Neuronal stem cell (in vitro differentiated cells): ENCODE measurements at places on chromosomes 5 and 9.

DNA sequence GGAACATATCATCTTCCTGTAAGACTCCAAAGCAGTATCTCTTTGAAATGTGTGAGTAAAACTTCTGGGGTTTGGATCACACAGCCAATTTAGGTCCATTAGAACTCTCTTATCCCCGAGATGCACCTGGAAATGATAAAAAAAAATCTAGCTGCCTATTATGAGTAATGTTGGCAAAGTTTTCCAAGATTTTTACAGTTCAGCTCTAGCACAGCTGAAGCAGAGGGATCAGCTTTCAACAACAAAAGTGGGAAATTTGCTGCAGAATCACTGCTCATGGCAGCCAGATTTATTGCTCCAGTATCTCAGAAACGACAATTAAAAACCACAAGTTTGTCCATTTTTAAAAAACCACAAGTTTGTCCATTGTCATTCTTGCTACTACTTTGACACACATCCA lies 292.2 kb downstream of the IRX2 start:
- H3K27ac ChIP-seq = no peak overlapping the region
- H3K36me3 ChIP-seq = no peaks in the 10 kb centered on the region
- peaks cover 9% of the 10 kb centered on the region for H3K4me1 ChIP-seq
- no peaks in the 10 kb centered on the region for H3K27me3 ChIP-seq
- H3K4me3 ChIP-seq = no peak overlapping the region

GRCh38 chr5:143559586-143560109 lies 156.2 kb upstream of the NR3C1 start:
- H3K4me3 ChIP-seq = no peak overlapping the region
- no peak overlapping the region for H3K27ac ChIP-seq

DNA sequence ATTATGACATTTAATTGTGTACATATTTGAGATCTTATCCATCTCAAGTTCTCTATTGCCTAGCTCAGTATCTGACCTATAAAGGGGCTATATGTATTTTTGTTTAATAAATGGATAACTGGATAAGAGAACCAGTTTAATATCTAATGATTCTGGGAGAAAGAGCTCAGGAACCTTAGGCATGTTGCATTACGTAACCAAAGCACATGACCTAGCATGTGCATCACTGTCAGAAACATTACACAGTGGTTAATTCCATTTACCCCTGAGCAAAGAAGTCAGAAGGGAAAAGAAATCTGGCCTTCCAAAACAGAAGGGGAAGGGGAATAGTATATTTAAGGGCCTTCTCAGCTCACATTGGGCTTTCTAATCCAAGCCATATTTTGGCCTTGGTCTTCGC lies 12.3 kb downstream of the PAPPA start:
- no peak overlapping the region for H3K4me3 ChIP-seq
- no peaks in the 10 kb centered on the region for H3K27me3 ChIP-seq
- H3K4me1 ChIP-seq = no peaks in the 10 kb centered on the region
- H3K27ac ChIP-seq = no peak overlapping the region

GRCh38 chr5:32828492-32828891 lies 117.4 kb downstream of the NPR3 start:
- no peaks in the 10 kb centered on the region for H3K4me1 ChIP-seq
- H3K36me3 ChIP-seq = no peaks in the 10 kb centered on the region
- no peak for DNase-seq
- H3K27ac ChIP-seq = no peak overlapping the region

- no peak overlapping the region for H3K4me3 ChIP-seq
- H3K27me3 ChIP-seq = no peaks in the 10 kb centered on the region
- no peaks in the 10 kb centered on the region for H3K4me1 ChIP-seq
- no peak overlapping the region for H3K27ac ChIP-seq
- H3K36me3 ChIP-seq = peaks cover 50% of the 10 kb centered on the region
These were observed 100.9 kb downstream of the PRKACG start for GRCh38 chr9:68913054-68913453.

- H3K27ac ChIP-seq = no peak overlapping the region
- H3K4me3 ChIP-seq = no peak overlapping the region
- H3K27me3 ChIP-seq = no peaks in the 10 kb centered on the region
- no peak for DNase-seq
- peaks cover 65% of the 10 kb centered on the region for H3K36me3 ChIP-seq
These were observed 9.5 kb downstream of the CAVIN4 start for GRCh38 chr9:100587375-100587774.

- DNase-seq = no peak
- H3K36me3 ChIP-seq = no peaks in the 10 kb centered on the region
- no peak overlapping the region for H3K4me3 ChIP-seq
- no peak overlapping the region for H3K27ac ChIP-seq
- H3K27me3 ChIP-seq = no peaks in the 10 kb centered on the region
- H3K4me1 ChIP-seq = no peaks in the 10 kb centered on the region
These were observed 77.8 kb upstream of the RAPGEF1 start for GRCh38 chr9:131817627-131818026.

GRCh38 chr9:115117999-115118878 lies at the start of gene TNC:
TSS of gene TNC (minus strand) at chr9:115118157. CDS start at chr9:115091018, 27,139 bp downstream.
- peaks cover 17% of the 10 kb centered on the region for H3K4me1 ChIP-seq
- H3K4me3 ChIP-seq = peak within 1 kb of the TSS; percentile 76
- peak; percentile 77 for DNase-seq
- H3K27ac ChIP-seq = peak within 1 kb of the TSS; percentile 75
- no peaks in the 10 kb centered on the region for H3K36me3 ChIP-seq

GRCh38 chr9:113296796-113297558 lies 6.2 kb downstream of the RNF183 start:
- peaks cover 24% of the 10 kb centered on the region for H3K36me3 ChIP-seq
- no peaks in the 10 kb centered on the region for H3K27me3 ChIP-seq
- H3K4me1 ChIP-seq = no peaks in the 10 kb centered on the region
- no peak for DNase-seq
- no peak overlapping the region for H3K27ac ChIP-seq

DNA sequence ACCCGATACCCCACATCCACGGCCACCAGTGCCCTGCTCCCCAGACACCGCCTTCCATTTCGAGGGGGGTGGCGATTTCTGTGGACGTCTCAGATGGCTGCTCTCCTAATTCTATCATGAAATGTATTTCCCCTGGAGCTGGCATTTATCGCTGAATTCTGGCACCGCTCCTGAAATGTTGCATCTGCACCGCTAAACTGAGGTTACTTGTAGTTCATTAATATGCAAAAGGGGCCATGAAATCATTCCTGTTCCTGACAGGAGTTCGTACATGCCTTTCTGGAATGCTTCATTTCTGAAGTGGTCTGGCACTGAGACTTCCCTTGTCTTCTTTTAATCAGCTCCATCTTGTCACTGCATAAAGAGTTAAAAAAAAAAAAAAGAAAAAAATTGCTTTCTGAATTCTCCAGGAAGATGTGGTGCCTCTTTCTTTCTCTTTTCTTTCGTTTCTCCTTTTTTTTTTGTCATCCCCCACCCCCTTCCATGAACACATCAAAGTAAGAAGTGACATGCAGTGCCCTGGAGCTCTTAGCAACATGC lies 97.7 kb upstream of the SMARCA2 start:
- H3K4me3 ChIP-seq = no peak overlapping the region
- peaks cover 17% of the 10 kb centered on the region for H3K4me1 ChIP-seq
- H3K27ac ChIP-seq = no peak overlapping the region
- no peaks in the 10 kb centered on the region for H3K27me3 ChIP-seq

DNA sequence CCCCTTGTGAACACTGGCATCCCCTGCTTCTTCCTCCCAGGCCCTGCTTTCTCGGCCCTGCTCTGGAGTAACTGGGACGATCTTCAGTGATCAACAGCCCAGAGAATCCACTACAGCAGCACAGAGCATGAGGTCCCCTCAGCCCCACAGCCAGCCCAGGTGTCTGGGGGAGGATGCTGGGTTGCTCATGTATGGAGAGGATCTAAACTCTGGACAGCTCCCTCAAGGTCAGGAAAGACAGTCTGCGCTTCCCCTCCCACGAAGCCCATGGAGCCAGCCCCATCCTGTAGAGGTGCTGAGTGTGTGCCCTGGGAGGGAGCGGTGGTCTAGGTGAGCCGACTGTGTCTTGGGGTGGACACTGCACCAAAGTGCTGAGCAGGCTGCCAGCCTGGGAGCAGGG lies 190.2 kb downstream of the GABBR2 start:
- H3K27me3 ChIP-seq = no peaks in the 10 kb centered on the region
- no peaks in the 10 kb centered on the region for H3K4me1 ChIP-seq
- no peaks in the 10 kb centered on the region for H3K36me3 ChIP-seq
- no peak for DNase-seq

- H3K4me3 ChIP-seq = no peak overlapping the region
- peak overlapping the region; percentile 84 for H3K27ac ChIP-seq
- no peak for DNase-seq
- no peaks in the 10 kb centered on the region for H3K36me3 ChIP-seq
- peaks cover 24% of the 10 kb centered on the region for H3K4me1 ChIP-seq
These were observed 22.5 kb downstream of the FGD3 start for GRCh38 chr9:92969516-92970466.

DNA sequence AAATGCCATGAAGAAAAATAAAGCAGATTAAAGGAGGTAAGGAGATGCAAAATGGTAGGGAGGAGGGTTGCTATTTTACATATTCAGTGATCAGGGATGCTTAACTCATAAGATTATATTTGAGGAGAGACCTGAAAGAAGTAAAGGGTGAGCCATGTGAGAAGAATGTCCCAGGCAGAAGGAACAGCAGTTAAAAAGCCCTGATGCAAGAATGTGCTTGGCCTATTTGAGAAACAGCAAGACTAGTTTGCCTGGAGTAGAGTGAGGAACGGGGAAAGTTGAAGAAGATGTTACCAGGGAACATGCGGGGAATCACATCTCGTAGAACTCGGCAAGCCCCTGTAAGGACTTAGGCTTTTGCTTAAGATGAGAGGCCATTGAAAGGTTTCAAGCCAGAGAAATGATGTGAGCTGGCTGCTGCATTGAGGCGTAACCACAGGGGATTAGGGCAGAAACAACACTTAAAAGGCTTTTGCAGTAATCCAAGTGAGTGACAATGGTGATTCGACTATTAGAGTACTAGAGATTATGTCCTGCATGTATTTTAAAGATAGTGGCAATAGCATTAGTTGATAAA lies 198.7 kb downstream of the VPS13A start:
- peak overlapping the region; percentile 69 for H3K27ac ChIP-seq
- H3K27me3 ChIP-seq = no peaks in the 10 kb centered on the region
- no peaks in the 10 kb centered on the region for H3K4me1 ChIP-seq
- H3K36me3 ChIP-seq = peaks cover 3% of the 10 kb centered on the region

DNA sequence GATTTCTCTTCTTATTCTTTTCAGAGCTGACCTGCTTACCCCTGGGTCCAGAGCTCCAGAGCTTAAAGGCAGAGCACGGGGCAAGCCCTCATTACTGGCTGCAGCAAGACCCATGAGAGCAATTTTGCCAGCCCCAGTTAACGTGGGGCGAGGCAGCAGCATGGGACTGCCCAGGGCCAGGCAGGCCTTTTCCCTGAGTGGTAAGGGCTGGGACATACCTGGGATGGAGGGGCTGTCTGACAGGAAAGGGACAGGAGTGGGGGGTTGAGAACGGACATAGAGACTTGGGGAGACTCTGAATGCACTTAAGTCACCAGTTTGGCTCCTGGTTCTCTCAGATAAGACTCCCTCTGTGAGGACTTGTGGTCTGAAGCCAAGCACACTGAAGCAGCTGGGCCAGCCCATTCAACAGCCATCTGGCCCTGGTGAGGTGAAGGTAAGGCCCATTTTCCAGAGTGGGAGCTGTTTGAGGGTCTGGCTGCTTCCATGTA lies 26.2 kb downstream of the HMGXB3 start:
- no peak for DNase-seq
- no peaks in the 10 kb centered on the region for H3K4me1 ChIP-seq
- H3K27me3 ChIP-seq = no peaks in the 10 kb centered on the region
- H3K36me3 ChIP-seq = peaks cover 28% of the 10 kb centered on the region
- H3K4me3 ChIP-seq = no peak overlapping the region

GRCh38 chr5:87340716-87341115 lies 72.0 kb downstream of the CCNH start:
- no peak for DNase-seq
- H3K36me3 ChIP-seq = peaks cover 83% of the 10 kb centered on the region
- no peak overlapping the region for H3K27ac ChIP-seq
- H3K27me3 ChIP-seq = no peaks in the 10 kb centered on the region

- peaks cover 9% of the 10 kb centered on the region for H3K4me1 ChIP-seq
- H3K36me3 ChIP-seq = peaks cover 98% of the 10 kb centered on the region
- no peak overlapping the region for H3K27ac ChIP-seq
- no peaks in the 10 kb centered on the region for H3K27me3 ChIP-seq
- H3K4me3 ChIP-seq = no peak overlapping the region
These were observed 19.6 kb downstream of the TCERG1 start for GRCh38 chr5:146466521-146467349.

- H3K27me3 ChIP-seq = no peaks in the 10 kb centered on the region
- H3K4me1 ChIP-seq = no peaks in the 10 kb centered on the region
- no peak overlapping the region for H3K4me3 ChIP-seq
- no peak for DNase-seq
These were observed 401.1 kb upstream of the RGMB start for GRCh38 chr5:98372351-98372750.

- H3K4me3 ChIP-seq = no peak overlapping the region
- no peak for DNase-seq
- no peaks in the 10 kb centered on the region for H3K27me3 ChIP-seq
- no peaks in the 10 kb centered on the region for H3K4me1 ChIP-seq
- H3K27ac ChIP-seq = no peak overlapping the region
These were observed 122.1 kb upstream of the SMIM23 start for GRCh38 chr5:171663311-171664085.

- H3K4me3 ChIP-seq = no peak overlapping the region
- H3K4me1 ChIP-seq = peaks cover 6% of the 10 kb centered on the region
- no peaks in the 10 kb centered on the region for H3K27me3 ChIP-seq
- no peak for DNase-seq
- no peak overlapping the region for H3K27ac ChIP-seq
These were observed 7.6 kb downstream of the SPACA9 start for GRCh38 chr9:132886334-132886725.

DNA sequence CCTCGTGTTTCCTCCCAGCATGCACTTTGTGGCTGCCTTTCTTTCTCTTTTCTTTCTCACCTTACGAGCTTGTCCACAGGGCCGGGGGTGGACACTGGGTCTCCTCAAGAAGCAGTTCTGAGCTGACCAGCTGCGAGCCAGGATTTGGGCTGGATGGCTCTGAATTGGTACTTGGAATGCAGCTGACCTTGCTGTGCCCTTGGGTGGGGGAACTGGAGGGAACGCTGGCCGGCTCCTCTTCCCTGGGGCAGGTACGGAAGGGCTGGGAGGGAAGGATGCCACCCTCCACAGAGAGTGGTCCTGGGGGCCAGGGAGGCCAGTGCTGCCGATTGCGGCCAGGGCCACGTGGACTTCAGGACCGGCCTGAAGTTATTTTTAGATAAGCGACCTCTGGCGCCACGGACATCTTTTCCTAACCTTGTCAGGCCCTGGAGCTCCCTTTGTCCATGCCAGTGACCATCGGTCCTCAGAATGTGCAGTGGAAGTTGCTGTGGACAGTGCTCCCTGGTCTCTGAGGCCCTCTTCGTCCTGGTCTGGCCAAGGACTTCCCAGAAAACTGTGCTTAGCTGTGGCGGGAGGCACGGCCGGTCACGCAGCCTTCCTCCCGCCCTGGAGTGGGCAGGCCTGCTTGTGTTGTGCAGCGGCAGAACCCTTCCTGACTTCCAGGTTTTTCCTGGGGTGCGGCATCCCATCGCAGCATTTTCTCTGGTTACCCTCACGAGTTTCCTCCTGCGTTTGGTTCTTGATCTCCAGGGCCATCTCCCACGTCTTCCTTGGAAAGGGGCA lies 13.5 kb upstream of the AHRR start:
- DNase-seq = no peak
- H3K27ac ChIP-seq = no peak overlapping the region
- H3K4me3 ChIP-seq = peak overlapping the region; percentile 65
- H3K27me3 ChIP-seq = no peaks in the 10 kb centered on the region
- peaks cover 60% of the 10 kb centered on the region for H3K36me3 ChIP-seq

GRCh38 chr5:45098483-45098882 lies 289.7 kb downstream of the MRPS30 start:
- H3K27me3 ChIP-seq = no peaks in the 10 kb centered on the region
- DNase-seq = no peak
- no peak overlapping the region for H3K27ac ChIP-seq
- no peak overlapping the region for H3K4me3 ChIP-seq
